NCI-H460 (cell line): ENCODE measurements at places on chromosomes 16 and 17.
A peak's percentile ranks its signal among the peaks of the same experiment; 100 is the strongest.

DNA sequence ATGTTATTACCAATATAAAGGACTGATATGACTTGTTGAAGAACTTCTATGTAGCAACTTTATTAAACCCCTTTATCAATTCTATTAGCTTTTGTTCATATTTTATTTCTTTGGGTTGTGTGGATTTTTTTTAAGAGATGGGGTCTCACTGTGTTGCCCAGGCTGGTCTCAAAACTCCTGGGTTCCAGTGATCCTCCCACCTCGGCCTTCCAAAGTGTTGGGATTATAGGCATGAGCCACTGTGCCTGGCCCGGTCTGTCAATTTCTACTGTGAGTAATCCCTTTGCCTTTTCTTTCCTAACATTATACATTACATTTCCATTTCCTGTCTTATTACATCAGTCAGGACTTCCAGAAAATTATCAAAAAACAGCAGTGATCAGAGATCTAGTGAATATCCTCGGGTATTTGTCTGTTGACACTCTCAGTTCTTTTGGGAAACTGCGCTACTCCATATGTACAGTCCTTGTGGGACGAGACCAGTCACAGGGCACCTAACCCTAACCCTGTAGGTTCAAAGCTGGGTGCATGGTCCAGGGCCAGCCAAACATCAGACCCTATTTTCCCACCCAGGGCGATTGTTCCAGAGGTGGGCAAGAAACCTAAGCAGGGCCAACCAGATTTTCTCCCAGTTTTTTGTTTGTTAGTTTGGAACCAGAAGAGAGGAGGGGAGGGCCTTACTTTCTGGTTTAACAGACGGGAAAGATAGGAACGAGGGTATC is 1.7 kb upstream of the SLC47A1 start:
- no peak for DNase-seq

GRCh38 chr17:78745407-78746088 is 36.5 kb downstream of the CYTH1 start:
- DNase-seq: no peak

- no peak for DNase-seq
These were observed 188.4 kb downstream of the AATF start for GRCh38 chr17:37137070-37137610.

DNA sequence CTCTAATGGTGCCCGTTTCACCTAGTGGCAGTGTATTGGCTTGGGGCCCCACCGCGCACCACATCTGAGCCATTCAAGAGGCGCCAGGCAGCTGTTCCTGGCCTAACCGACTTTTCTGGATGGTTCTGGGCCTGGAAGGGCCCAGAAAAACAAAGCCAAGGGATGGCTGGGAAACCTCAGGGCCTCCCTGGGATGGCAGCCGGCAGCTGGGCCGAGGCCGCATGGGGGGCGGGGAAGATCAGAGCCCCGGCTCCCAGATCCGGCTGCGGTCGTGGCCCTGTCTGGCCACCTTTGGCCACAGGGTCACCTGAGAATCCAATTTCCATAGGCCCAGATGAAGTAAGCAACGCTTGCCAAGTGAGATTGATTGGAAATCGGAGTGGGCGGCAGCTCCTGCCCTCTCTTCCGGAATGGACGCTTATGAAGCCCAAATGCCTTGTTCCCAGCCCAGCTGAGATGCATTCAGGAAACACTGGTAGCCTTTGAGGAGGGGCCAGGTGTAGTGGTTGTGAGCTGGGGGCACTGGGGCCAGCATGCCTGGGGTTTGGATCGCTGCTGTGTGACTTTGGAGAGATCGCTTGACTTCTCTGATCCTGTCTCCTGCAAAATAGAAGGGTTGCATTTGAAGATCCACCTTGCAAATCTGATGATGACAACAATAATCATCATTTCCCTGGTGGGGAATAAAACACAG is 163.8 kb upstream of the GSE1 start:
- no peak for DNase-seq

GRCh38 chr17:60769327-60769726 is 91.7 kb downstream of the BCAS3 start:
- no peak for DNase-seq

DNA sequence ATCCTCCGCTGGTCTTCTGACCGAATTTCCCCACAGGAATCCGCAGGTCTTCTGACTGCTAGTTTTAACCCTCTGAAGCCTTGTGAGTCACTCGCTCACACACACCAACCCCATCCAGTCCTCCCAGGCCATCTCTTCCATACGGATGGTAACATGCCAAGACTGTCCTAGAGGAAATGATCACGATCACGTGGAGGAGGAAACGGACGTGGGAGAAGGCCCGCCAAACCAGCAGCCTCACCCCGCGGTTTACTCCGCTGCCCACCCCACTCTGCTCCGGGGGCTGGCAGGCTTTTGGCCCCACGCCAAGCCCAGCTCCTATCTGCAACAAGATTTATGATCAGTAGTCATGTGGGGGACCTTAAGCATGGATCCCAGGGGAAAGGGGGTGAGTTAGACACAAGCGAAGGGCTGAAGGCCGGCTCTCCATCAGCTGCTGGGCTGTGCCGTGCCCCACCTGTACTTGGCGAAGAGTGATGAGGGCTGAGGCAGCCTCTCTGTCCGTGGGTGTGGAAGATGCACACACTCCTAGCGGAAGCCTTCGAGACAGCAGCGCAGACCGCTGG is 1.5 kb upstream of the FAAP100 start:
- DNase-seq: peak; percentile 18

GRCh38 chr17:37399265-37399803 is 7.3 kb downstream of the ACACA start:
- DNase-seq: no peak

GRCh38 chr17:28988475-28988874 is 17.4 kb downstream of the SEZ6 start:
- DNase-seq: no peak

- DNase-seq: no peak
These were observed 11.3 kb downstream of the CX3CL1 start for GRCh38 chr16:57383276-57384247.

DNA sequence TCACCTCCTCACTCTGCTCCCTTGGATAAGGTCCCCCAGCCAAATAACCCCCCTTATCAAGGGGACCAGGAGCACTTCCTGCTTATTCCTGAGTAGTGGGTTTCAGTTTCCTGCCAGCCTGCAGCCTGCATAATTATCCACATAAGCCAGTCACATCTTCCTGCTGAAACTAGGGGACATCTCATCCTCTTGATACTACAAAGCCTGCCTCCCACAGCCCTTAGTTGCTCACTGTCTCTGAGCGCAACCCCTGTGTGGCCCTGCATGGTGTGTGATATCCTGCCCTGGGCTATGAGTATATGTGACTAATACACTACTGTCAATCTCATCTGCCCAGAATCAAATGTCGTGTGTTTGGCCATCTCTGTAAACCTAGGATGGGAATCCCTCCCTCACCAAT is 8.0 kb upstream of the XYLT2 start:
- DNase-seq: no peak

- DNase-seq: no peak
These were observed 20.1 kb upstream of the ACSF3 start for GRCh38 chr16:89073346-89074071.

DNA sequence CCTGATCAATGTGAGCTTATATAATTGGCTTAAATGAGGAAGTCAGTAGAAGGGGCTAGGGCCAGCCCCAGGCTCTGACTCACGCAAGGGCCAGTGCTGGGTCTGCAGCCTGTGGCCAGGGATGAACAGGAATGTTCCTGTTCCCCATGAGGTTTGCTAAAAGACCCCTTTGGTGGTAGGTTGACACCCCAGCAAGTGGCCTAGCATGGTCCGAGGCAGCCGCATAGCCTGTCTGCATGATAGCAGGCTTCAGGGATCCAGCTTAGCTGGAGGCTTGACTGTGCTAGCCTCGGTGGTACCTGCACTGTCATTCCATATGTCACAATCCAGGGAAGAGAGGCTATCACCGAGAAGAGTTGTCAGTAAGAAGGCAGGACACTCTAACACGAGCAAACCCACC is 23.5 kb downstream of the TRIM25 start:
- no peak for DNase-seq

DNA sequence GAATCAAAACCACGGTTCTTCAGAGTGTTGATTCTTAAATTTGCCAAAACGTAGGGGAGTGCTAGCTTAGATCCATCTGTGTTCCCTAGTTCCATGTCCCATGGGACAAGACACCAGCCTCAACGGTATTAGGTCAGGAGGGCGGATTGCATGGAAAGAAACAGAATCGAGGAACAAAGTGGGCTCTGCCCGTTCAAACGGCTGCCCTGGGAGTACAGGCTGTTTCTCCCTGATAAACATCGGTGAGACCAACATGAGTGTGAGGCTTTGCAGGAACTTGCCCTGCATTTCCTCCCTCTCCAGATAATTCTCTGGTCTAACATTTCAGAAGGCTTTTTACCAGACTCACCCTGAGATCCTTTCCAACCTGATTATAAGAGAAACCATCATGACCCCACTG is 82.2 kb downstream of the MRM3 start:
- no peak for DNase-seq

GRCh38 chr16:27701381-27701780 is 151.4 kb downstream of the KATNIP start:
- DNase-seq: no peak

DNA sequence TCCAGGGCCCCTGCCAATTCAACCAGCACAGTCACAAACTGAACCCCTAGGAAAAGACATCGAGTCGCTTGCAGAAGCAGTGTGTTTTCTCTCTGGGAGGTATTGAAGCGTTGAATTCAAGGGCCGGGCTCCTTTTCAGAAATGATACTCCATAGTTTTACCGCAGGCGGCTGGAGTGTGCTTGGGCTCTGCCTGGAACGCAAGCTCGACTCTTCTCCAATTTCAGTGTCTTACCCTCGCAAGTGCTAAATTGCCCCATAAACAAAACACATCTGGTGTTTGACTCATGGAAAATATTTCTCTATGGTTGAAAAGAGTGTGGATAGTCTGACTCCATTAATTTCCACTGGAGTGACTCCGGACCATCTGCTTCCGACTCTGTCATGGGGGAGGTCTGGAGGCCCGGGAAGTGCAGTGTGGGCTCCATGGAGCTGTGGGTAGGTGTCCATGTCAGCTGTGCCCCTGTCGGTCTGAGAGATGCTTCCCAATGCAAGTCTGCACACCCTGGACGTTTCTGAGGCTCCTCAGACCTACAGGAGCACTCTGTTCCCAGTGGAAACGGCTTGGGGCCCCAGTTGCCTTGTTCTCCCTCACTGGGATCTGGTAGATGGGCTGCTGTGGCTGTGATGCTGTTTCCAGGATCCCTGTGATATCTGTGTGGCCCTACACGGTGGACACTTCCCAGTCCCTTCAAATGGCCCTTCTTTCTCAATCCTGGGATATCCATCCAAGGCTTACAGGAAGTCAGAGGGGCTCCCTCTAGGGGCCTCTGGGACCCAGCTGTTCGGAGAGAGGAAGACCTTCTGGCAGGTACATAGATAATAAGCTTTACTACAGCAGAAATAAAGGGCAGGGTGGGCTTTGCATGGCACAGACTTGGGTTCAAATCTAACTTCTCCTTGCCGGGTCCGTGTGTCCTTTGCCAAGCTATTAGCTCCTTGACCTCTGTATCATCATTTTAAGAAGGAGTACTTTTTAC is 119.8 kb upstream of the CDH13 start:
- DNase-seq: no peak

DNA sequence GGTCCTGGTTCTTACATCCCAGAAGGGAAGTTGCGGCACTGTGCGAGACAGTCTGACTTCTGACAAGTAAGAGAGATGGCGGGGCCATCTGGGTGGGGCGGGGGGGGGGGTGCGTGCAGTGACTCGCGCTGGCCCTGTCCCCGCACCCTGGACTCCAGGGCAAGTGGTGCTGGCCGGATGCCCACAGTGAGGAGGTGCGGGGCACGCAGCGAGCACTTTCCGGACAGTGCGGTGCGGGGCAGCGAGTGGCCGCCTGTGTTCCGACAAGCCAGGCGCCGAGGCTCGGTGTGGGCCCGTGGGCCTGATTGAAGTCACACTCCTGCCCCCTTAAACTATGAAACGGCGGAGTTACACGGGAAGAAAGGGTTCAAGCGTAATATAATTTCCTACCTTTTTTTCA is 106.4 kb downstream of the BANP start:
- DNase-seq: no peak

- DNase-seq: no peak
These were observed 1.2 kb upstream of the MSLN start for GRCh38 chr16:759110-759910.

- DNase-seq: peak; percentile 34
These were observed 5.6 kb upstream of the CRYM start for GRCh38 chr16:21283521-21284289.

DNA sequence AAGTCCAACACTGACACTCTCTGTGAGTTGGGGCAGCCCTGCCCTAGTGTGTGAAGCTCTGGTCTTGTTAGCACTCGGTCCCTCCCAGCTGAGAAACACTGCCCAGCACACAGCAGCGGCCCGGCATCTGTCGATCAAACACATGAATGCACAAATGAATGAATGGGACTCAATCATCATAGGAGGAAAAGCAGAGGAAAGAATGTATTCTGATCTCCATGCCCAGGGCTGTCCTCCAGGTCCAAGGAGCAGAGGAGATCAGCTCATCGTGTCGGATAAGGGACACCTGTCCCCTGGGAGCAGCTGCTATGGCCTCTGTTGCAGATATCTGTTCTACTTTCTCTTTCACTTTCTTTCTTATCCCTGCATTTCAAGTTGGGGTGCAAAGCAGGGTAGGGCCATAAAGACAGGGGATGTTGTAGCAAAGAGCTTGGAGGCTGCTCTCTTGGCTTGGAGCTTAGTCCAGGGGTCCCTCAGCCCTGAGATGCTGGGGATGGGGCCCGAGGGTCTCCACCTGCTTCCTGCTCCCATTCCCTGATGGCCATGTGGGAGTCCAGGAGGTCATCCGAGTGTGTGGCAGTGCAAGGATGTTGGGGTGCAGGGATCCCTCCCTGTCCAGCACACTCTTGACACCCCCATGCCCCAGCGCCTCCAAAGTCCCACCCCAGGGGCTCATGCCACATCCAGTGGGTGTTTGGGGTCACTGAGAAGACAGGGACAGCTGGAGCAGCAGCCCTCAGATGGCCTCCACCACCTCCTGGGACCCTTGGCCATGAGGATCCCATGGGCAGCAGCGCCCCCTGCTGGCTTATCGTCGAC is 88.2 kb downstream of the IRF8 start:
- no peak for DNase-seq

DNA sequence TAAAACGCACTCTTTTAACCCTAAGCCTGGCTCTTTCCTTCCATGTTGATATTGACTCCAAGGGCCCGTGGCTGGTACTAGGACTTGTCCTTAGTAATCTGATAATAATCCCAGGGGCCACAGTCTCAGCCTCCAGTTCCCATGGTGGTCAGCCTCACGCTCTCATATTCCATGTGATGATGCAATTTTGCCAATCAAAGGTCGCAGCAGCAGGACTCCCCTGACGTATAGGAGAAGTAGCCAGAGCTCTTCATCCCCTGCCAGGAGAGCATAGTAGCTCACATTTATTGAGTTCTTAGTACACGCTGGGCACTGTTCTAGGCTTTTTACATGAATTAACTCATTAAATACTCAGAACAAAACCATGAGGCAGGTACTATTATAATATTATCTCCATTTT is 42.4 kb downstream of the CD300LF start:
- no peak for DNase-seq
